Activated CD4-positive, CD25-positive, alpha-beta regulatory T cell treated with anti-CD3 and anti-CD28 coated beads, Interleukin-2, amount 50 U/mL, for 72 hours (primary cell): ENCODE measurements at places on chromosomes 2 and 18.

DNA sequence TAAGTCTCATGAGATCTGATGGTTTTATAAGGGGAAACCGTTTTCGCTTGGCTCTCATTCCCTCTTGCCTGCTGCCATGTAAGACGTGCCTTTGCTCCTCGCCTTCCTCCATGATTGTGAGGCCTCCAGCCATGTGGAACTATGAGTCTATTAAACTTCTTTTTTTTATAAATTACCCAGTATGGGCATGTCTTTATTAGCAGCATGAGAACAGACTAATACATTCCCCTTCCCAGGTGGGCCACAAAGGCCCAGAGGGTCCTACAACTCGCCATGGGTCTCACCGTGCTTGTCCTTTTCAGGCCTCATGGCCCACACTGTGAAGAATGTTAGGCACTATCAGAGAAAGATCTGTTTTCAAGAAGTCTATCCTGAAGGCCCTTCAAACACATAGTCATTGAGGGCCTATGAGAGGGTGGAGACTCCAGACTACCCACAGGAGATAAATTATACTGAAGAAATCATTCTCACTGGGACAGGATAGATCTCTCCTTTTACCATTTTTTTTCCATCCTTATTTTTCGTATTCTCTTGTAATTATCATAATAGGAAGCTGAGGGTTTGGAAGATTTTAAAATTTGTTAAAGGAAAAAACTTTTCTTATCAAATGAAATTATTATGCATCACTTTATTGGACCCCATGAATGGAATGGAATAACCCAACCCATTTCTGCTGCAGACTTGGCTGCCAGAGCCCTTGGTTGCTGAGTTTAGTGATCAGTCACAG lies 91.0 kb upstream of the MSH2 start:
- no peak for DNase-seq

GRCh38 chr18:67783196-67783946 lies 266.9 kb upstream of the DSEL start:
- no peak for DNase-seq

- DNase-seq: no peak
Observed at GRCh38 chr18:8448130-8448529, 161.1 kb upstream of the RAB12 start.

- DNase-seq: no peak
Observed at GRCh38 chr2:10067330-10067729, 12.9 kb downstream of the CYS1 start.

- no peak for DNase-seq
Observed at GRCh38 chr2:143231254-143231645, 102.0 kb downstream of the ARHGAP15 start.

DNA sequence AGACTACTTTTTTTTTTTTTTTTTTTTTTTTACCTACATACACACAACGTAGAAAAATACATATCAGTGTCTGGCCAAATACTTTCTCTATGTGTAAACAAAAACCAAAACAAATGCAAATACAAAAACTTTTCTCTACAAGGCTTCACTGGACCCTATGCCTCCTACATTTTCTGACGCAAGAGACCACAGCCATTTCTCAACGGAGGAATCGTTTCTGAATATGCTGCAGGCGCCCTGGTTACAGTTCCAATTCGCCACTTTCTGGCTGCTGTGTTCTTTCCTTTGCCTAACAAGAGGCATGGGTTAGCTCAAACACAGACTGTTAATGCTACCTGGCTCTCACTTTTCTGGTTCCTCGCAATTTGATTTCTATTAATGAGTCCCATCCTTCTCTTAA lies 96.4 kb downstream of the EPB41L3 start:
- DNase-seq: no peak

DNA sequence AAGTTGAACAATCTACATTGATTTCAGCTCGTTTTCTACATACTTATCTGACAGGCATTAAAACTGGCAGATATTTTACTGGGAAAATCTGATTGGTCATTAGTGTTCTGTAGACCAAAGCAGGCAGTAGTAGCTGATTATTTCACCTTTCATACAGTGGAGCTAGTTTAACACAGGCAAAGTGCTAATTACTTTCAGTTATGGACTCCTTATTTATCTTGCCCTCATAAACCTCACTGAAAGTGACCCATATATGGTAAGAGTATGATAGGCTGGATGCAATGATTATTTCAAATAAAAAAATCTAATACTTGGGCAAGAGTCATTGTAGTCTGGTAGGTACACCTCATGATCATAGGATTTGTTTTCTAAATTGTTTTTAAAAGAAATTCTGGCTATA lies 129.7 kb downstream of the MYO1B start:
- DNase-seq: no peak

DNA sequence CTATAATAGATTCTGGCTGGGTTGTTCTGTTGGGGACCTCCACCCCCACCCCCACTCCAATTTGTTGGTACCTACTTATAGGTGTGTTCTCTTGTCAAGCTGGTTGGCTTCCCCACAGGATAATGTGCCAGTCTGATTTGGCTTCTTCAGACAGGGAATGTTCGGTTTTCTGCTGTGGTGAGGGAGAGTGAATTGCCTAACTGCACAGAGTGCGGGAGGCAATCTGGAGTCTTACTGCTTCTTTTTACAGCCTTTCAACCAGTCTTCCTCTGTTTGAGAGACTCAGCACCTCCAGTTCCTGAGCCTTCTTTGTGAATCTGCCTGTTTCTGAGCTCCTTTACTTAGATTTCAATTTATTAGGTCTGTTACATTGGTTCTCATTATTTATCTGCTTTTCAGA lies 27.4 kb upstream of the SNORC start:
- DNase-seq: no peak

- DNase-seq: no peak
Observed at GRCh38 chr2:58221909-58222308, 19.2 kb downstream of the FANCL start.

DNA sequence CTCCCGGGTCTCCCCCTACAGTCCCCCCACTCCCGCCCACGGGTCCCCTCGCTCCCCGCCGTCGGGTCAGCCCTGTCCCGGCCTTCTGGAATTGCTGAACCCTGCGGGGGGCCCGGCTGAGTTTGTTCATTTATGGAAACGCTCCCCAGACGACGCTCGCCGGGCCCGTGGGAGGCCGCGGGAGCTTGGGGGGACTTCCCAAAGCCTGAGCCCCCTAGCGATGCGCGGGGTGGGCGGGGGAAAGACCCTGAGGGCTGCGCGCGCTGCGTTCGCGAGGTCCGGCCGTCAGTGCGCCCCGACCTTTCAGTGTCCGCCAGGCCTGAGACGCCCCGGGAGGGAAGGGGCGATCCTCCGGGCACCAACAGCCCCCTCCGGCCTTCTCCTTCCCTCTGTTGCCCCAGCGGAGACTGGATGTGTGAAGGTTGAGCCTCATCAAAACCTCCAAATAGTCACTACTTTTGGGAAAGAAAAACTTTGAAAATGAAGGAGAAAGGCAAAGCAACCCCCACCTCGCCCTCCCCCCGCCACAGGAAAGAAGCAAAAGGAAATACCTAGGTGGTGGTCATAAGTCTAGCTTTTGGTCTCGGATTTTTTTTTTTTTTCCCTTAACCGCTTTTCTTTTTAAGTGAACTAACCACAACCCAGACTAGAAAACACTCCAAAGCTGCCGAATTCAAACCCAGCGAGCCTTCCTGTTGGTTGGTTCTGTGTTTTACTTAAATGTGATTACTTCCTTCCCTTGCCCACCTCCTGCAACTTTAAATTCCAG lies 509 bp upstream of the CYS1 start:
- no peak for DNase-seq

DNA sequence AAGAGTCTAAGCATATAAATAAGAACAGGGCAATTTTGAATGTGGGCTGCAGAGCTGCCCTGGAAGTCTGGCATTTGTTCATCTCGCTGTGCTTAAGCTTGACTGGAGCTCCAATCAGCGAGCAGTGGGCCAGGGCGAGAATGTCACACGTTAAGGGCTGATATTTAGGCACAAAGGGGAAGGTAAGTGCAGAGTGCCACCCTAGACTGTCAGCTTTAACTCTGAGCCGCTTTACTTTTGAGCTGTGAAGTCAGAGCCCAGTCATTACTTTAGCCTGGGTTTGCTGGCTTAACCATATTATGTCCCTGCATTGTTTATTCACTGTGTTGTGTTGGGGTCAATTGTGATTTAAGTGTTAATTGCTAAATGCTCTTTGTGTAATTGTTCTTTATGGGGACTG lies 236.1 kb upstream of the SIX3 start:
- DNase-seq: no peak

DNA sequence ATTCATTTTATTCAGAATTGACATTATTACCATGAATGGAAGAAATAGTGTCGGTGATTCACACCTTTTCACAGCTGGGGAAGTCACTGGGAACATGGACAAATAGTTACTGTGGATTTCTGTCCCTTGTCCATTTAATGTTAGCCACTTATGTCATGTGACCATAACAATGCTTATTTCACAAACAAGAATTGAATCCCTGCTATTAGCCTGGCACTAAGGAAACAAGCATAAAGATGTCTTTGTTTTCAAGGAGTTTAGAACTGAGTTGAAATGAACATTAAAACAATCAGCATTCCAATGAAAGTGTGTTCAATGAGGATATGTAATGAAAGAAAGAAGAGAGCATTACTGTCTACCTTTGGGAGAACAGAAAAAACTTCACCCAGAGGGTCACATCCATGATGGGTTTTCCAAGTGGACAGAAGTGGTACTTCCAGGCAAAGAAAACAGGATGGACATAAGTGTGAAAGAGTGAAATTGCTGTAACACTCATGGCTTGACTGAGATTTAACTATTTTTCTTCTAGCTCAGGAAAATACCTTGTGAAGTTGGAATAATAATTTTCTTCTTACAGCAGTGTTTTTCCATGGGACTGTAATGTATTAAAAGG lies 324.5 kb upstream of the UBE2E3 start:
- no peak for DNase-seq

- DNase-seq: no peak
Observed at GRCh38 chr2:84181927-84182326, 277.2 kb downstream of the SUCLG1 start.

GRCh38 chr18:35490894-35491699 lies 6.7 kb downstream of the INO80C start:
- no peak for DNase-seq

DNA sequence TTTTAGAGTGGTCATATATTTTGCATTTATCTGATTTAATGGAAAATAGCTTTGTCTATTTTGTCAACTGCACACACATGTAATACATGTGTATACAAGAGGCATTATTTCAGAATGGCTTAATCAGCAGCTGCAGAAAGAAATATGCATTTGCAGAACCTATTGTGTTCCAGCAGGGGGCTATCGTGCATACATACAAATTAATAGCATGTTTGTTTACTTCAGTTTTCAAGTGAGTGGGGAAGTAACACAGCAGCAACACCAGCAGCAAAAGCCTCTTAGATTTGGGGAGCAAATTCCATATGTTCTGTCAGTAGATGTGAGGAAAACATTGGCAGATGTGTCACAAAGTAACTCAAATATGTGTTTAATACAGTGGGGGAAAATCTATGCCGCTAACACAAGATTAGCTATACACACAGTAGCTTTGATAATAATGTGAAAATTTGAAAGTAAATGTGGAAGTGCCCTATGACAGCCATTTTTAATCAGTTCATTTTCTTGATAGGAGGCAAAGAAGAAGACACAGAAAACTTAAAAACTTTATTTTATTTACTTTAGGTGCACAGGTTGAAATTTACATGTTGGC lies 218.1 kb downstream of the WDR7 start:
- no peak for DNase-seq

GRCh38 chr2:47236503-47237215 lies 81.6 kb upstream of the STPG4 start:
- no peak for DNase-seq

- no peak for DNase-seq
Observed at GRCh38 chr2:146386096-146386495, 1458.7 kb upstream of the ACVR2A start.

GRCh38 chr2:38026846-38027245 lies 49.1 kb downstream of the CYP1B1 start:
- DNase-seq: no peak

- no peak for DNase-seq
Observed at GRCh38 chr2:201357221-201357620, at the start of gene FLACC1. Gene FLACC1, minus strand, starts transcription at chr2:201357345. Its CDS starts 5,941 bp downstream, at chr2:201351404.

GRCh38 chr18:28669165-28669564 lies 492.2 kb upstream of the CDH2 start:
- no peak for DNase-seq

DNA sequence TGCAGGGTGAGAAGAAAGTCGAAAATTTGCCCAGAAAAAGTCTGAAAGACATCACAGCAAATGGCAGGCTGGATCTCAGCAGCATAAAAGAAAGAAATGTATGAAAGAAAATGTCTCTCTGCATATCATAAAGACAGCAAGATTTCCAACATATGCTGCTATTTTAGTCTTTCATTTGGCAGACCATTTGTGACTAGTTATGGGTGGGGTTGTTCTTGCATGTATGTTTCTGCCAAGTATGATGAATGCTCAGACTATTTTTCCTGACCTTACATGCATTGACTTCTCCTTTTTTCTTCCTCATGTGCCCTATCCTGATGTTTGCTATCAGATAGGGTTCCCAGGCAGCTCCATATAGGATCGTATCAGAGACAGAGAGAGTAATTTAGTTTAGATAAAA lies 58.5 kb upstream of the PARD3B start:
- DNase-seq: no peak

- DNase-seq: no peak
Observed at GRCh38 chr18:43952398-43952797, 675.1 kb upstream of the SYT4 start.

GRCh38 chr2:61693744-61694143 lies 155.6 kb upstream of the XPO1 start:
- no peak for DNase-seq

DNA sequence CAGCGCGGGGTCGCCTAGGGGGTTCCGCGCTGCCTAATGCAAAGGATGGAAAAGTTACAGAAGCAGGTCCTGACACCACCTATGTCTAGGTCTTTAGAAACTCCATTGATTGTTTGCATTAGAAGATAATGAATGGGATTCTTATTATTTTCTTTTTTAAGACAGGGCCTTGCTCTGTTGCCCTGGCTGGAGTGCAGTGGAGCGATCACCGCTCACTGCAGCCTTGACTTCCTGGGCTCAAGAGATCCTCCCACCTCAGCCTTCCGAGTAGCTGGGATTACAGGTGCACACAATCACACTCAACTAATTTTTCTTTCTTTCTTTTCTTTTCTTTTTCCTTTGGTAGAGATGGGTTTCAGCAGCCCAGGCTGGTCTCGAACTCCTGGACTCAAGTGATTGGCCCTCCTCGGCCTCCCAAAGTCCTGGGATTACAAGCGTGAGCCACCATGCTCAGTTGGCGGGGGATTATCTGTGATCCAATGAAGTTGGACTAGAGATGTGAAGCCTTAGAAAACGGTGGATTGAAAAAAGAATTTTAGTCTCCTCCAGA lies 761 bp upstream of the IDH1 start:
- no peak for DNase-seq

DNA sequence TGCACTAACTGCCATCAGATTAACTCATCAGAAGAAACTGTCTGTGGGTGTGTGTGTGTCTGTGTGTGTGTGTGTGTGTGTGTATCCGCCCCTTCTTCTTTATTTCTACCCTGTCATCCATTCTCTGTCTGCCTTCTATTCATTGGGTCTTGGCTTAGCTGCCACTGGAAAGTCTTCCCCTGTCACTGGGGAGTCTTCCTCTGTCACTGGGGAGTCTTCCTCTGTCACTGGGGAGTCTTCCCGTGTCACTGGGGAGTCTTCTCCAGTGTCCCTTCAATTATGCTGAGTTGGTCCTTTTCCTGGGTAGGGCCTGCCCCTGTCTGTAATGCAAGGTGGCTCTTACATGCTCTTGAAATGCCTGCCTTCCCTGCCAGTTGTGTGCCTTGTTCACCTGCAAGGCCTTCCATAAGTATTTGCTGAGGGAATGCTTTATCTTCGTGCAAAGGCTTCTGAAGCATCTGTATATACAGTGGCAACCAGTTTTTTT lies 18.9 kb upstream of the POLR1B start:
- no peak for DNase-seq
